ENCODE measurements at places on chromosomes 6 and 20.

DNA sequence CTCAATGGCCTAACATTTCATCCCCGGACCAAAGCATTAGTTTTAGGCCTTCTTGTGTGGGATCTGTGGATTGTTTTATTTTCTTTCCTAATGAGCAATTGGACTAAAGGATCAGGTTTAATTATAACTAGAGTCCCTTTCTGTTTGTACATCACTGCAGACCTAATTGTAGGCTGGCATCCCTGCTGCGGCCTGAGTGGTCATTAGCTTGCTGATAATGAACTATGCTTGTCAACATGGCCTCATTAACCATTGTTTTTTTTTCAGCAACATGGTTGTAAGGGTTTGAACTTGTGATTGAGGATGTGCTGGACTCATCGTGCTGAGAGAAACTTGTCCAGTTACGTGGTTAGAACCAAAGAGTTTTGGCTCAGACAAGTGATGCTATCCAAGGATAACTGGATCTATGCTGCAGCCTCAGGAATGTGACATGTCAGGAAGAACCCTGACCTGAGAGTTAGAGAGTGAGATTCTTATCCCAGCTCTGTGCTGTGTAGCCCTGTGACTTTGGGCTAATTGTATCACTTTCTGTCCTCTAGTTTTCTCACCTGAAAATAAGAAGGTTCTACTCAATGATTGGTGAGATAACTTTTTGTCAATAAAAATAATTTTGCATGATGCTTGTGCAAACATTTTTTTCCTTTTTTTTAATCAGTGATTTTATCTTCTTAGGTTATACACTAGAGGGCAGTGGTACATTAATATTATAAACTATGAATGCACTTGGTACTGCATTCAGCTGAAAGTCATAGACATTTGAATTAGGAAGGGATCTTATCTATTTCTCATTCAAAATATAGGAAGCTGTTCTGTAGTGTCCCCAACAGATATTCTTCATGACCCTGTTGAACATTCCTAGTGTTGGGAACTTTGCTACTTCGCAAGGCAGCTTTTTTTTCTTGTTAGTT, 140.9 kb downstream of the RNF144B start:
- no peak for DNase-seq

DNA sequence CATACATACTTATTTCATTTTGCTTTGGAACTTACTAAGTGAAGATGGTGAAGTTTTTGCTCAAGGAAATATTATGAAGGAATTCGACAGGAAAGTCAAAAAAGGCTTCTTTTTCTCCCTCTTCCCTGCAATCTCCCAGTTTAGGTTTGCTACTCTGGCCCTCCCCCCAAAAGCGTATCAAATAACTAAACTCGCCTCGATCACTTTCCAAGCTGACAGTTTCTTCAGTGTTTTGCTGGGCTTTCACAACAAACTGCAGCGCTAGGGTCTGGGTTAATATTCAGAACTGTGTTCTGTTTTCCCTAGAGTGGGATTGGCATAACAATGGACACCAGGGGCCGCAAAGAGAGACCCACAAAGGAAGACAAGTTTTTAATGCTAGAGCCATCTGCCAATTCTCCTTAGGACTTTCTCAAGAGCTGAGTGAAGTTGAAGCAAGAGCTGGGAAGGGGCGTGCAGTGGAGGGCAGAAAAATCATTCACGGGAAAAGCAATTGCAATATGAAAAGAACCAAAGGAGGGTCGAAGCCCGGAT, 57.8 kb downstream of the ATP9A start:
- no peak for DNase-seq

DNA sequence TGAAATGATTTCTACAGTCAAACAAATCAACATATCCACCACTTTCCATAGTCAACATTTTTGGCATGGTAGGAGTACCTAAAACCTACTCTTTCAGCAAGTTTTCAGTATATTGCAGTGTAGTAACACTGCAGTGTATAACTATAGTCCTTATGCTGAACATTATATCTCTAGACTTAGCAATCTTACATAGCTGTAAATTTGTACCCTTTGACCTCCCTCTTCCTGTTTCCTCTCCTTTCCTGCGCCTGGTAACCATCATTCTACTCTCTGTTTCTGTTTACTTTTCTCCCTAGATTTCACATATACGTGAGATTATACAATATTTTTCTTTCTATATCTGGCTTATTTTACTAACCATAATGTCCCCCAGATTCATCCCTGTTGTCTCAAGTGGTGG, 40.2 kb downstream of the SMAP1 start:
- no peak for DNase-seq

- no peak for DNase-seq
Measured at GRCh38 chr20:37935435-37935834, 32.5 kb downstream of the VSTM2L start.

Data from activated effector memory CD4-positive, alpha-beta T cell treated with Interleukin-2 at 50 U/mL for 16 hours (primary cell).